ENCODE measurements at places on chromosomes 1 and 21.

DNA sequence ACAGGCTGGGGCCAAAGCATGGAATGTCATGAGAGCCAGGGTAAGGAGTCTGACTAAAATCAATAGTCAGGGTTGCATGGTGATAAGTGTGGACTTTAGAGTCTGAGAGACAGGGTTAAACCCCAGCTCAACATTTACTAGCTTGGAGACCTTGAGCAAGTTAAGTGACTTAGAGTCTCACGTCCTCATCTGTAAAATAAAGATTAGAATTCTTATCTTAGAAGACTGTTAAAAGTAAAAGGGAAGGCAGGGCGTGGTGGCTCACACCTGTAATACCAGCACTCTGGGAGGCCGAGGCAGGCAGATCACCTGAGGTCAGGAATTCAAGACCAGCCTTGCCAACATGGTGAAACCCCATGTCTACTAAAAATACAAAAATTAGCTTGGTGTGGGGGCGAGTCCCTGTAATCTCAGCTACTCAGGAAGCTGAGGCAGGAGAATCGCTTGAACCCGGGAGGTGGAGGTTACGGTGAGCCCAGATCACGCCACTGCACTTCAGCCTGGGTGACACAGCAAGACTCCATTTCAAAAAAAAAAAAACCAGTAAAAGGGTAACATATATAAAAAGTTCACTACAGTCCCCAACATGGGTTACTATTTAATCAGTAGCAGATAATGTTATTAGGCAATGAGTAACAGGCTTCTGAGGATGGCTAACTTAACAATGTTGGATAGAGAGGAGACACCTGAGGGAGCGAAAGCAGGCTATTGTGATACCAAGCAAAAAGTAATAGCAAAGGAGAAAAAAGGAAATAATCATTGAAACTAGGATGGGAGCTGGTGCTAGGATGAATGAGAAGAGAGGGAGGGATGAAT lies 20.8 kb downstream of the TMCO1 start:
- H3K27ac ChIP-seq: no peak overlapping the region
- H3K27me3 ChIP-seq: no peaks in the 10 kb centered on the region
- H3K4me1 ChIP-seq: peaks cover 5% of the 10 kb centered on the region
- no peak overlapping the region for H3K4me3 ChIP-seq
- H3K36me3 ChIP-seq: peaks cover 13% of the 10 kb centered on the region
- DNase-seq: no peak

DNA sequence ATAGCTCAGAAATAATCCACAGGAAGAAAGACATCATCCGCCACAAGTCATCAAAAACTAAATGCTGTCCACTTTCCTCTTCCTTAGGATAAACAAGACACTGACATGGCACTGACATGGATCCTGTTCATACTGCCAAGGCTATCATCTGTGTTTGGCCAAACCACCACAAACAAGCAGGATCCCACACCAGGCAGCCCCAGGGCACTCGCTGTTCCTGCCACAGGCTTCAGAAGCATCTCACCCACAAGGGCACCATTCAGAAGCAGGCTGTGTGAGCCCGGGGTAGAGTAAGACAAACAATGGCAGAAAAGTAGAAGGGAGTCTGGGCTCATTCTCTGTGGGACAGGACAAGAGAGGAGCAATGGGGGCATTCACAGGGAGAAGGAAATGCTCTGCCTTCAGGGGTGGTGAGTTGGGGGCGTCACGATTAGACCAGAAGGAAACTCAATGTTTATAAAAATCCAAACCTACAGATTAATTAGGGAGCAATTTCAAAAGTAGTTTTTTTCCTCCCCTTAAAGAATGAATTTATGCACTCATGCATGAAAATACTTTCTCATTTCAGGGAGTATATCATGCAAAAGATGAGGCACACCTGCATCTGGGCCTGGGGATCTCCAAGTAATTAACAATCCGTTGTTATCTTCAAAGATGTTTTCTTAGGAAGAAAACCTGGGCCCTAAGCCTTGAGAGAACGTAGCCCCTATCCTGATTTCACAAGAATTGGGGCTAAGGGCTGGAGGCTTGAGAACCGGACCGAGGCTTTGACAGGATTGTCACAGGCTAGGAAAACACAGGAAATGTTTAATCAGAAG lies 43.3 kb upstream of the ATP1A1 start:
- no peak overlapping the region for H3K27ac ChIP-seq
- peaks cover 25% of the 10 kb centered on the region for H3K4me1 ChIP-seq
- H3K36me3 ChIP-seq: no peaks in the 10 kb centered on the region
- H3K4me3 ChIP-seq: peak overlapping the region; percentile 37

DNA sequence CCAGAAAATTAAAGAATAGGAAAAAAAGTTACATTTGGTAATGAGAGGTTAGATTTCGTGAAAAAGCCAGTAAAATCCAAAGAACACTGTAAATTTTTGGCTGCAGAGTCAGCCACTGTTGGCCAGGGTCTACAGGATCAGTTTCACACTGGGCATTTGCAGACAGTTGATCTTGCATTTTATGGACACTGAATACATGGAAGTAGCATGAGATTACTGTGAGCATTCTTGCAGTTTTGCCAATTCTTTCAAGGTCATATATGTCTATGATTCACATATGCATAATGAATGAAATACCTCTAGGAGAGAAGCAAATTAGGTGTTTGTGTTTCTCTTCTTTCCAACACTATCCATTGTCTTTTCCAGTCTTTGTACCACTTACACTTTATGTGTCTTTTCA lies 200.8 kb upstream of the DPYD start:
- no peaks in the 10 kb centered on the region for H3K4me1 ChIP-seq
- no peak overlapping the region for H3K4me3 ChIP-seq
- no peaks in the 10 kb centered on the region for H3K36me3 ChIP-seq
- H3K27me3 ChIP-seq: no peaks in the 10 kb centered on the region
- H3K27ac ChIP-seq: no peak overlapping the region
- no peak for DNase-seq

GRCh38 chr1:12549460-12550349 lies 68.3 kb downstream of the DHRS3 start:
- H3K36me3 ChIP-seq: no peaks in the 10 kb centered on the region
- H3K4me1 ChIP-seq: no peaks in the 10 kb centered on the region
- no peak overlapping the region for H3K4me3 ChIP-seq
- H3K27me3 ChIP-seq: peaks cover 8% of the 10 kb centered on the region

- H3K4me1 ChIP-seq: no peaks in the 10 kb centered on the region
- H3K36me3 ChIP-seq: no peaks in the 10 kb centered on the region
- DNase-seq: no peak
Measured at GRCh38 chr1:222369148-222369547, 178.8 kb downstream of the HHIPL2 start.

DNA sequence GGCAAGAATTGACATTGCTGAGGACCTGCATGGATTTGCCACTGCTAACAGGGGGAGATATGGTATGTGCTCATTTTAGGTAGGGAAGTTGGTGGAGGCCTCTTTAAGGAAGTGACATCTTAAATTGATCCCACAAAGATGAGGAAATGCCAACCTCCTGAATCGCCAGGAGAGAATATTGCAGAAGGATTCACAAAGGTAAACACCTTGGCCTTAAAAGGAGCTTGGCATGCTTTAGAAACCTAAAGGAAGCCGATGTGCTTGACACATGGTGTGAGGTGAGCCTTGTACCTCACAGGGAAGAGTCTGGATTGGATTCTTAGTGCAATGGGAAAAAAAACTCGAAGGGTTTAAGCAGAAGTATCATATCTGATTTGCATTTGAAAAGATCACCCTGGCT lies 470.5 kb upstream of the DAB1 start:
- H3K36me3 ChIP-seq: no peaks in the 10 kb centered on the region
- H3K4me1 ChIP-seq: no peaks in the 10 kb centered on the region
- DNase-seq: no peak
- H3K27me3 ChIP-seq: no peaks in the 10 kb centered on the region

DNA sequence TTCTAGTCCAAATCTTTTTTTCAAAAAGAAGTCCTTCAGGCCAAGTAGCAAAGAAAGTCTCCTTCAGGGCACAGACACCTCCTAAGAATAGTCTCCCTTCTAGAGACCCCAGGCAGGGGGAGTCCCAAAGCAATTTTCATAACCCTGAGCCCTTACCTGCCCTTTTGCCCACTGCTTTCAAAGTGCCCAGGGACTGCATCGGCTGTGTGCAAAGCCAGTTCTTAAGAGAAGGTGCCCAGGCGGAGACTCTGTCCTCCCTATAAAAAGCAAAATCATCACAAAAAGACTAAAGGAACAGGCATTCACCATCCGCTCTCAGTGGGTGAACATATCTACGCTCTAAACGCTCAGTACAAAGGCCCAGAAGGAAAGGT lies 32.2 kb downstream of the ELK4 start:
- peaks cover 32% of the 10 kb centered on the region for H3K4me1 ChIP-seq
- H3K36me3 ChIP-seq: peaks cover 17% of the 10 kb centered on the region
- no peak overlapping the region for H3K27ac ChIP-seq
- no peak overlapping the region for H3K4me3 ChIP-seq
- no peaks in the 10 kb centered on the region for H3K27me3 ChIP-seq
- DNase-seq: no peak

DNA sequence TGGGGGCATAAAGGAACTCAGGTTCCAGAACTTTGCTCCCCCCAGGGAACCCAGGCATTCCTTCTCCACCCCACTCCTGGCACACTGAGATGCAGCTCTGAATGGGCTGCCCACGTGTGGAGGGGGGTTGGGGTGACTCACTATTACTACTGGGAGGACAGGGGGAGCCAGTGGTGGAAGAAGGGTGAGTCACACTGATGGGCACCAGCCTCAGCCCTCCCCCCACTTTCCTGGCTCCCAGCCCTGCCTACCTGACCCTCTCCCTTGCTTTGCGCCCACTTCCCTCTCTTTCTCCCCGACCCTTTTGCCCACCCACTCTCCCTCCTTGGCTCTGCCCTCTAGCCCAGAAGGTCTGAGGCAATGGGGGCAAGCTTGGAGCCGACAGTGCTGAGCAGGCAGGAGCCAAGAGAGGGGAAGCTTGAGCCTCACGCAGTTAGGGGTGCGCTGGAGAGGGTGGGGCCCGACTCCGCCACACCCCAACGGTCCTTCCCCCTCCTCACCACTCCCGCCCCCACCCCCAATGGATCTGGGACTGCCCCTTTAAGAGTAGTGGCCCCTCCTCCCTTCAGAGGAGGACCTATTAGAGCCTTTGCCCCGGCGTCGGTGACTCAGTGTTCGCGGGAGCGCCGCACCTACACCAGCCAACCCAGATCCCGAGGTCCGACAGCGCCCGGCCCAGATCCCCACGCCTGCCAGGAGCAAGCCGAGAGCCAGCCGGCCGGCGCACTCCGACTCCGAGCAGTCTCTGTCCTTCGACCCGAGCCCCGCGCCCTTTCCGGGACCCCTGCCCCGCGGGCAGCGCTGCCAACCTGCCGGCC lies at the start of gene LMNA:
TSS of gene LMNA (plus strand) at position 611 of the 818 bp plus-strand sequence. CDS start 208 bp downstream, outside the sequence.
- H3K4me1 ChIP-seq: peaks cover 20% of the 10 kb centered on the region
- peak; percentile 41 for DNase-seq
- peaks cover 74% of the 10 kb centered on the region for H3K27me3 ChIP-seq
- H3K27ac ChIP-seq: peak within 1 kb of the TSS; percentile 82
- H3K4me3 ChIP-seq: peak within 1 kb of the TSS; percentile 92
- H3K36me3 ChIP-seq: no peaks in the 10 kb centered on the region

DNA sequence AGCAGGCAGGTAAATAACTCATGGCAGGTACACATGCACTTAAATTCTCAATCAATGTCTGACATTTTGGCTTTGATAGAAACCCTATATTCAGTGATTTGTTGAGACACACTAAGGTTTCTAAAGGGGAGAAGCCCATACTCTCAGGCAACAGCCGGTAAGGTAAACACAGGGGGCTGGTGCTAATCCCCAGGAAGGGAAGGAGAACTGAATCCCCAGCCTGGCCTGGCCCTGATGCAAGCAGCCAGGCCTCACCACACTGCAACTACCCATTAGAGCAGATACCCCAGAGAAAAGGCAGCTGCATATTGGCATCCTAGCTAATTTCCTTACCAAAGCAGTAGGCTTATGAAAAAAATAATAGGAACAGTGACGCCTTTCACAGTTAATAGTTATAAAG lies 116.5 kb upstream of the LRRC7 start:
- H3K27me3 ChIP-seq: no peaks in the 10 kb centered on the region
- no peak overlapping the region for H3K27ac ChIP-seq
- H3K4me3 ChIP-seq: no peak overlapping the region

- H3K36me3 ChIP-seq: no peaks in the 10 kb centered on the region
- H3K27me3 ChIP-seq: no peaks in the 10 kb centered on the region
- DNase-seq: no peak
- H3K27ac ChIP-seq: no peak overlapping the region
- no peak overlapping the region for H3K4me3 ChIP-seq
Measured at GRCh38 chr1:45833361-45833760, 29.9 kb downstream of the MAST2 start.

DNA sequence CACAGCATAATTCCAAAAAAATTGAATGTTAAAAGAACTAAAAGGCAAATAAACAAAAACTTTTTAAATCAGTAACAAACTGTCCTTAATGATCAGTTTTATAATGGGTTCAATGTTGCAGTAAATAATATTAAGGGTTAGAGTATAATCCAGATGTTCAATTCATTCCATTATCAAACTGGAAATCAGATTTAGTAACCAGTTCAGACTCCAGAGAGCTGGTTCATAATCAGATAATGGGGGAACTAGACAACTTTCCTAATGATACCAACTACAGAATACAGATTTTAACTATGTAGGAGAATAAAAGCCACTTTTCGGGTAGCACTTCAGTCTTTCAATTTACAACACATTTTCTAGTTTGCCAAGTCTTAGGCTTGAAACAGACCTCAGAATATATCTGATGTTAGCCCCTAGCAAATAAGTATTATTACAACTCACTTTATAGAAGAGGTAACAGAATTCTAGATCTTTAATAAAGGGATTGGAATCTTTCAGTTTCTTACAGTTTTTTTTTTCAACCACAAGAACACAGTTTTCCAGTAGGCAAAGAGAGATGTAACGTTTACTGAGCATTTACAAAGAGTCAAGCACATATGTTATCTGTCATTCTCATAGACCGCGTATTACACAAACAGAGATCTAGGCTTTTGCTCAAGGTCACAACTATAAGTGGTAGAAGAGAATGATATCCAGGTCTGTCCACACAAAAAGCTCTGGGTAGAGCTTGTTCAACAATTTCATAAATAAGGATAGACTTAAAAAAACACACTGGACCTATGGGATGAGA lies 1.9 kb upstream of the DCAF6 start:
- no peak for DNase-seq
- H3K36me3 ChIP-seq: no peaks in the 10 kb centered on the region
- peaks cover 31% of the 10 kb centered on the region for H3K4me1 ChIP-seq

GRCh38 chr1:48402599-48402998 lies 69.4 kb downstream of the SPATA6 start:
- no peaks in the 10 kb centered on the region for H3K4me1 ChIP-seq
- no peak for DNase-seq
- peaks cover 12% of the 10 kb centered on the region for H3K36me3 ChIP-seq
- H3K27ac ChIP-seq: no peak overlapping the region
- no peaks in the 10 kb centered on the region for H3K27me3 ChIP-seq
